ENCODE measurements at places on chromosomes 3 and 15.

GRCh38 chr3:152574461-152575079 lies 260.4 kb upstream of the P2RY1 start:
- no peak for DNase-seq

GRCh38 chr3:99499235-99500158 lies 138.9 kb upstream of the COL8A1 start:
- no peak for DNase-seq

DNA sequence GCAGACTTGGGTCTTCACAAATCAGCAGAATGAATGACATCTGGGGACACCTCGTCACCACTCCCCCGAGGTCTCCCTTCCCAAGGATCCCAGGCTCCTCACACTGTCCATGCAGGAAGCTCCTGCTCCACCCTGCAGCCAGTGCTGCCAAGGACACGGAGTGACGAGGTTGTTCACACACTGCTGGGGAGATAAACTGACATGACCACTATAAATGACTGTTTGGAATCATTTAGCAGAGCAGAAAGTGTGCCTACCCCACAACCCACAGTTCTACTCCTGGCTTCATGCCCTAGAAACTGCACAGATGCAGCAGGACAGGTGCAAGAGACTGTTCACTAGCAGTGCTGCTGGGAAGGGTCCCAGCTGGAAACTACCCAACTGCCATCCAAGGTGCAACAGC lies 19.7 kb upstream of the PRSS50 start:
- DNase-seq: no peak

DNA sequence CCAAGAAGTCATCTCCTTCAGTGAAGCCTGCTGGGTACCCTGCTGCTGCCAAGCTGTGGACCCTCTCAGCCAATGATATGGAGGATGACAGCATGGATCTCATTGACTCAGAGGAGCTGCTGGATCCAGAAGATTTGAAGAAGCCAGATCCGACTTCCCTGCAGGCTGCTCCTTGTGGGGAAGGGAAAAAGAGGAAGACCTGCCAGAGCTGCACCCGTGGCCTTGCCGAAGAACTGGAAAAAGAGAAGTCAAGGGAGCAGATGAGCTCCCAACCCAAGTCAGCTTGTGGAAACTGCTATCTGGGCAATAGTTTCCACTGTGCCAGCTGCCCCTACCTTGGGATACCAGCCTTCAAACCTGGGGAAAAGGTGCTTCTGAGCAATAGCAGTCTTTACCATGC lies 13.7 kb upstream of the ANP32A start:
- no peak for DNase-seq

- no peak for DNase-seq
These were observed 42.9 kb upstream of the FRMD4B start for GRCh38 chr3:69428657-69429255.

DNA sequence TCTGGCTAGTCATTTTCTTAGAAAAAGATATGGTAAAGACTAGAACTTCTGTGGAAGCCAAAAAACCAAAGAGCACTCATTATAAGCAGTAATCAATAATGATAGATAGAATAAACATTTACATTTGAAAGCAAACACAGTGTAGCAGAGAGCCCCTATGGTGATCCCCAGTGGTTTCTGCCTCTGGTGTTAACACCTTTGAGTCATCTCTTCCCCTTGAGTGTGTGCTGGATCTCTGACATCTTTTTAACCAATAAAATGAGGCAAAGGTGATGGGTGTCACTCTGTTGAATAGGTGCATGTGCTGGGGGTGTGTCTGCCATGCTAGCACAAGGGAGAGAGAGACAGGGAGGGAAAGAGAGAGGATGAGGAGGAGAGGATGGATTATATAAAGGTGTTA lies 121.6 kb downstream of the TFG start:
- no peak for DNase-seq
